ENCODE measurements at places on chromosomes 6 and 20.

- DNase-seq, result no peak
Observed at GRCh38 chr6:160102399-160102798, 19.2 kb upstream of the SLC22A1 start.

GRCh38 chr20:52852714-52853113 lies 119.4 kb upstream of the TSHZ2 start:
- no peak for DNase-seq

- DNase-seq, result no peak
Observed at GRCh38 chr6:13405961-13406477, 77.7 kb upstream of the TBC1D7 start.

DNA sequence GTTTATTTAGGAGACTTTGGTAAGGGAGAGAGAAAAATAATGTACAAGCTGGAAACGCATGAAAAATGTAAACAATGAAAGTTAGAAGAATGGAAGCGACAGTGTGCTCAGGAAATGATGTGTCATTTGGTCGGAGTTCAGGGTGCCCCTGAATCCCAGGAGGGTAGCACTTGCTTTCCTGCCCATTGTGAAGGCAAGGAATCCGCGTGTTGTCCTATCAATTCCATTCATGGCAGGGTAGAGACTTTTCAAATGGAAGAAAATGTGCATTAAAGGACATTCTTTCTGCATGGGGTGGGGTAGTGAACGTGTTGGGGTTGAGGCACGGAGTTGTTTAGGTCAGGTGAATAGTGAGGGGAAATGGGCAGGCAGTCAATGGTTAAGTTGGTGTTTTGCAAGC lies 33.7 kb downstream of the GCNT2 start:
- DNase-seq, result no peak

DNA sequence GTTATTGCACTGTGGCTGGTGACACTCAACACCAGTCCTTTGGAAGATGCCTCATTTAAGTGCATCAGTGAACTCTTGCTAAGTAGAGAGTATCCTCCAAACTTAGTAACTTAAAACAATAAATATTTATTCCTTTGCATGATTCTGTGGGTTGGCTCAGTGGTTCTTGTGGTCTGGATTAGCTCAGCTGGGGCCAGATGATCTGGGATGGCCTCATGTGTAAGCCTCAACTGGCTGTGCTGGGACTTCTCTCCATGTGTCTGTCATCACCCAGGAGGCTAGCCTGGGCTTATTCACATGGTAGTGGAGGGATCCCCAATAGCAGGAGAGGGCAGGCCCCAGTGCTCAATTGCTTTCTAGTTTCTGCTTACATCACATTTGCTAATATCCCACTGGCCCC lies 8.3 kb downstream of the LRRN4 start:
- no peak for DNase-seq

GRCh38 chr6:157855325-157855724 lies 32.3 kb downstream of the SNX9 start:
- no peak for DNase-seq
